ENCODE measurements at places on chromosomes 16 and 17.
A peak's percentile ranks its signal among the peaks of the same experiment; 100 is the strongest.

GRCh38 chr17:9843152-9844010, 17.7 kb downstream of the GLP2R start:
- no peak for DNase-seq

GRCh38 chr17:33291248-33292200, 1.6 kb downstream of the ASIC2 start:
- no peak for DNase-seq

DNA sequence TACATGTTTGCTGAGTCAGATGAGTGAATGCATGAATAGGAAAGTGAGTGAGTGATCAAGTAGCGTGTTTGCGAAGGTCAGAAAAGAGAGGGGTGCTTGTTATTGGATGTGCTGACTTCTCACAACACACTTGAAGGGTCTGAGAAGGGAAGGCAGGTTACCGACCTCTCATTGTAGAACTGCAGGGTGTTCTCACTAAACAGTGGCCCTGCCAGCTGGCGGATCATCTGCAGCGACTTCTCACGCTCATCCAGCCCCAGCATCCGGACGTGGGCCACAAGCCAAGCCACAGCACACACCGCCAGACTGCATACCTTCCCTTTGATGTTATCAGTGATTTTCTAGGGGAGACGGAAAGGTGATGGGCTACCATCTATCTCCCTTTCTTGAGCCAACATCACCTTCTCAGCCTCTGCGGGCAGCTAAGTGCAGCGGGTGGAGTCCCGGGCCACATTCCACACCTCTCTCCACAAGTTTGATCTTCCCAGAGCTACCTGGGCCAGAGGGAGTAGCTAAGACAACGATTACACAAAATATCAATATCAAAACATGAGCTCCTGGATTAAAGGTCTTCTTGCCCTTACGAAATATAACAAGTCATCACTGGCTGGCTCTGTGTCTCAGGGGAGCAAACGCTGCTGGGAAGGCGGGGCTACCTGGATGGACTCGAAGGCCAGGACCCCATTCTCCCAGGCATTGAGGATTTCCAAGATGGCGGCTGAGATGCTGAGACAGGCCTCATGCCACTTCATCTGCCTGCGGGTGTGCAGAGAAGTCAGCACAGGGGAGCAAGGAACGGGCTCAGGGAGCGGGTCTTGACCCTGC, 11.0 kb downstream of the CSF3 start:
- peak; percentile 65 for DNase-seq

- no peak for DNase-seq
Measured at GRCh38 chr16:12690024-12690423, 113.7 kb downstream of the CPPED1 start.

DNA sequence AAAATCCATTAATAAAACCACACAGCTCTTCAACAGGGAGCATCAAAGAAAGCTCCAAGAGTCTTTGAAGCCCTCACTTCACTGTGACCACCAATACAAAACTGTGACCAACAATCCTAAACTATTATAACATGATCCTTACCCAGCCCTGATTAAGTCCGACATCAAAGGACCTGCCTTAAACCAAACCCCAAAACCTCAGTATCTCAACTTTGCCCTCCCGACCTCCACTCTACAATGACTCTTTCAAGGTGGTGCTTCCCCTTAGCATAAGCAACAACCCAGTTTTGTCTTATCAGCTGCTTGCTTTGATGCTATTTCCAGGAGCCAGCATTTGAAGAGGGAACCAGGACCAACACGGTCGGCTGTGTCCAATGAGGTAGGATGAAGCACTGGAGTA, 8.5 kb upstream of the PRSS22 start:
- no peak for DNase-seq

DNA sequence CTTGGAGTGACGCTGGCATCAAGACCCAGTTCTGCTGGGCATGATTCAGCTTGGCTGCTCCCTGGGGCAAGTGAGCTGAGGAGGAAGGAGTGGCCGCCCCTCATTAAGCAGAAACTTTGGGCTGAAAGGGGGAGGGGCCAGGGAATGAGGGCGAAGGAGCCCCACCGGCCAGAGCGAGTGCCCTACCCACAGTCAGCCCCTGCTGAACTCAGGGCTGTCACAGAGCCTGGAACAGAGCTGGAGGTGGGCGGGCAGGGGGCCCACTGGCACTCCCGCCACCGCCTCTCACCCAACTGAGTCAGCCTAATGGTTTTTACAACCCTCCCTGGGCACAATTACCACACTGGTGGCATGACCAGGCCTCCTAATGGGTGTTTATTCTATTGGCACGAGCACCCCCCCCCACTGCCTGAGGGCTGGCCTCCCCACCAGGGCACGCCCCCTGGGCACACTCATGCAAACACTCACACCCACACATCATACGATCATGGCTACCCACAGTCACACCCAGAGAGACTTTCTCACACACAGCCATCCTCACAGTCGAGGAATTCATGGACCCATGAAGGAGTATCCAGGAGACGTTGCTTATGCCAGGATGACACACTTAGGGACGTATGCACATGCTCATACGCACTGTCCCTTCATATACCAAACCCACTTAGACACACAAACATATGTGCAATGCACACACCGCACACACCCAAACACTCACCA, 19.2 kb downstream of the UNC119 start:
- DNase-seq, result no peak

- DNase-seq, result no peak
Measured at GRCh38 chr16:1152123-1152638, 725 bp upstream of the CACNA1H start.

DNA sequence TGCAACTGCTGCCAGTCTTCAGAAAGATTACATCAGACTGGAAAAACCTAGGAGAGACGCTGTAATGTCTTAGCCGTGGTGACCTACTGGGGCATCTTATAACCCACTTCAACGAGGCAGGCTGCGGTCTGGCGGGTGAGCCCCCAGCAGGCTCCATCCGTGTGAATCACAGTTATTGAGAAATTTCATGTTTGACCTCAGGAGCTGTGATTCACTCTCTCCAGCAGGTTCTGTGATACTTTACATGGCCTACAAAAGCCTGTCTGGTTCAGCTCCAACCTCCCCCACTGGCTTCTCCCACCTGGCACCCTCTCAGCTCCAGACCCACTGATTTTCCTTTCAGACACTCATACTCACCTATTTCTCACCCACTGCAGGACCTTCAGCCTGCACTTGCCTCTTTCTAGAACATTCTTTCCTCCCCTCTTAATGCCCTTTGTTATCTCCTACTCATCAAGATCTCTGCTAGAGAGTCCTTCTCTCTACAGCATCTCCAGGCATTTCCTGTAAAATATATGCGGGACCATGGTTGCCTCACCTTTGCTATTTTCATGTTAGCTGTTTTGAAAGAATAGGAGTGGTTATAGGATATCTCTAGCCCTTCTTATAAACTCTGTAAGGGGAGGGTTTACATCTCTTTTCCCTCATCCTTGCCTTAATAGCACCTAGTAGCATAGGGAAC, 227.9 kb downstream of the MAF start:
- no peak for DNase-seq

DNA sequence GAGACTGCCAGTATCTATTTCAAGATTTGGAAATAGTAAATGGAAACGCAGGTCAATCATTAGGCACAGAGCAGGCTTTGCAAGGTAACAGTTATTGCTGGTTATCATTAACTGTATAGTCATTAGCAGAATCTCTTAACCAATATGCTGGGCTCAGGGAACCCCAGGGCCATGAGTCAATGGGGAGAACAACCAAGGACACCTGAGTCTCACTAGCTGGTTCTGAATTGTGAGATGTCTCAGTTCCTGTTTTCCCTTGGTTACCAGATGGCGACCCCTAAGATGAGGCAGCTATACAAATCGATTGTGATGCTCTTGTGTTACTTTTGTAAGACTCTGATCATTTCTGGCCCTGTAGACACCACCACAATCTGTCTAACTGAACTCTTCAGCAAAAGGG, 385.3 kb downstream of the HAPSTR1 start:
- no peak for DNase-seq
